Cardiac muscle cell (in vitro differentiated cells and primary cell): ENCODE measurements at places on chromosomes 7 and 10. TPM values are rescaled to one million over a fixed set of nuclear protein-coding genes. Genes with fewer than 3 reads are reported as not detected.

ZNF488 gene
- total RNA-seq, result 0.07 and 0.15 TPM in 2 replicates

ZNF735 gene
- total RNA-seq, result not detected in 2 replicates

TFR2 gene
- total RNA-seq, result 0.89 and 2.5 TPM in 2 replicates

DNAJC12 gene
- 5.0 and 6.7 TPM in 2 replicates for total RNA-seq

TMEM225B gene
- 0.81 and 2.3 TPM in 2 replicates for total RNA-seq

ABCC2 gene
- total RNA-seq, result 0.07 and 0.86 TPM in 2 replicates

GGCT gene
- 41.9 and 49.8 TPM in 2 replicates for total RNA-seq

EPHB6 gene
- 11.2 and 27.7 TPM in 2 replicates for total RNA-seq

MINDY3 gene
- total RNA-seq, result 12.4 and 14.5 TPM in 2 replicates

FAM25A gene
- not detected in 2 replicates for total RNA-seq

ZNF467 gene
- 19.9 and 33.7 TPM in 2 replicates for total RNA-seq

CCDC172 gene
- not detected in 2 replicates for total RNA-seq

TUBB8 gene
- total RNA-seq, result 0.36 TPM in 1 of 2 replicates, not detected in the other

PILRA gene
- total RNA-seq, result 2.9 and 3.1 TPM in 2 replicates

VSIR gene
- 1.3 and 1.7 TPM in 2 replicates for total RNA-seq

CALML5 gene
- total RNA-seq, result not detected in 2 replicates

TIAL1 gene
- 45.1 and 63.5 TPM in 2 replicates for total RNA-seq

VGF gene
- total RNA-seq, result 0.99 and 1.2 TPM in 2 replicates

LRRN3 gene
- 43.7 and 45.8 TPM in 2 replicates for total RNA-seq

VSTM4 gene
- 2.3 and 6.0 TPM in 2 replicates for total RNA-seq

AZGP1 gene
- 0.39 TPM in 1 of 2 replicates, not detected in the other for total RNA-seq

CYP26C1 gene
- 0.06 and 0.21 TPM in 2 replicates for total RNA-seq

SPDYE8 gene
- total RNA-seq, result not detected in 2 replicates

A1CF gene
- not detected in 2 replicates for total RNA-seq

PALD1 gene
- total RNA-seq, result 11.1 and 19.1 TPM in 2 replicates

TCAF1 gene
- total RNA-seq, result 82.3 and 82.7 TPM in 2 replicates

ACHE gene
- 25.6 TPM in 2 replicates for total RNA-seq

SEMA3C gene
- total RNA-seq, result 36.2 and 53.5 TPM in 2 replicates

STOX1 gene
- total RNA-seq, result 6.0 TPM in 2 replicates

TMEM176A gene
- total RNA-seq, result 18.2 and 19.1 TPM in 2 replicates

AOC1 gene
- total RNA-seq, result 0.06 TPM in 1 of 2 replicates, not detected in the other

PTPN12 gene
- 19.3 and 20.4 TPM in 2 replicates for total RNA-seq

VIPR2 gene
- 2.2 and 2.7 TPM in 2 replicates for total RNA-seq

TDRD1 gene
- not detected in 2 replicates for total RNA-seq

LHPP gene
- 18.6 and 40.6 TPM in 2 replicates for total RNA-seq

GRID1 gene
- 1.5 and 2.3 TPM in 2 replicates for total RNA-seq

NRCAM gene
- 3.4 and 3.9 TPM in 2 replicates for total RNA-seq

ADAMTS14 gene
- 0.63 and 1.9 TPM in 2 replicates for total RNA-seq

ZNF277 gene
- 15.6 and 22.6 TPM in 2 replicates for total RNA-seq

TTYH3 gene
- 61.0 and 64.6 TPM in 2 replicates for total RNA-seq

MBL2 gene
- total RNA-seq, result not detected in 2 replicates

TWIST1 gene
- total RNA-seq, result 43.5 and 44.6 TPM in 2 replicates

SEMA4G gene
- total RNA-seq, result 8.1 and 18.1 TPM in 2 replicates

TMEM236 gene
- under 0.01 TPM in 1 of 2 replicates, not detected in the other for total RNA-seq

TBC1D12 gene
- total RNA-seq, result 7.7 and 8.5 TPM in 2 replicates

TAS2R16 gene
- total RNA-seq, result not detected in 2 replicates

CCDC146 gene
- 3.0 and 13.6 TPM in 2 replicates for total RNA-seq
